ENCODE measurements at places on chromosomes 3 and 15.
A peak's percentile ranks its signal among the peaks of the same experiment; 100 is the strongest.

DNA sequence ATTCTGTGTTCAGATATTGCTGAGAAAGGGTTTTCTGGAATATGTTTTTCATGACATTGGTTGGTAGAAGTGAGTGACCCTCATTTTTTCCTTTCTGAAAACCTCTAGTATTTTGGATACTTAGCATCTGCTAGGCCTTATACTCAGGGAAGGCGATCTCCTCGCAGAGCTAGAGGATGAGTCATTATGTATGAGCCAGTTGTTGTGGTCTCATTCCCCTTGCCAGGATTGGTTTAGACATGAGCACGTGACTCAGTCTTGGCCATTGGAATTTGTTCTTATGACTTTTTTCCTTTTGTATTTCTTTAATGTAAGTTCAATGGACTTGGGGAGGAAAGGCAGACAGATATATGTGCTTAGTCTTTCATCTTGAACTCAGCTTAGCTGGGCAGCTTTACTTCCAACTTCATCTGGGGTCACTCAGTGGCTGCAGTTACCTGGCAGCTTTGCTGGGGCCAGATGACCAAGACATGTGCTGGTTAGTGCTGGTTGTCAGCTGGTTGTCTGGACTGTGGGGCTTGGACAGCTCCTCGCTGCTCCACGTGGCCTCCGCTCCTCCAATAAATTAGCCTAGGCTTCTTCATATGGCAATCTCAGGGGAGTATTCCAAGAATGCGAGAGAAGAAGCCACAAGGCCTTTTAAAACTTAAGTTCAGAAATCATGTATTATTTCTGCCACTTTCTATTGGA is 207.5 kb downstream of the IL20RB start:
- DNase-seq = peak; percentile 69

DNA sequence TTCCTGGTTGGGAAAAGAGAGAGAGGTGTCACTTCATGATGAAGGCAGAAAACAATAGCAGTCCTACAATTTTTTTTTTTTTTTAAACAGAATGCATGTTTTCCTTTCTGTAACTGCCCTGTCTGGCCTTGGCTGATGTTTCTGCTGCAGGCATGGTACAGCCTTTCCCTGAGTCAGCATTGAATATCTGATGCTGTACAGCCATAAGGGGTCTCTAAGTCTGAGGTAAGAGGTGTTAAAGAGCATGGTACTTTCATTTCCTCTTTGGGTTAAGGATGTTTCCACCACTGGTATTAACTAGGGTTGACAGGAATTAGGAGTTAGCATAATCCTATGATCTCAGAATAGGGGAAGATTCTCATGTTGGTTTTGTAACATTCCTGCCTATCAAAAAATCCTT is 147.4 kb downstream of the CHST2 start:
- DNase-seq = no peak

DNA sequence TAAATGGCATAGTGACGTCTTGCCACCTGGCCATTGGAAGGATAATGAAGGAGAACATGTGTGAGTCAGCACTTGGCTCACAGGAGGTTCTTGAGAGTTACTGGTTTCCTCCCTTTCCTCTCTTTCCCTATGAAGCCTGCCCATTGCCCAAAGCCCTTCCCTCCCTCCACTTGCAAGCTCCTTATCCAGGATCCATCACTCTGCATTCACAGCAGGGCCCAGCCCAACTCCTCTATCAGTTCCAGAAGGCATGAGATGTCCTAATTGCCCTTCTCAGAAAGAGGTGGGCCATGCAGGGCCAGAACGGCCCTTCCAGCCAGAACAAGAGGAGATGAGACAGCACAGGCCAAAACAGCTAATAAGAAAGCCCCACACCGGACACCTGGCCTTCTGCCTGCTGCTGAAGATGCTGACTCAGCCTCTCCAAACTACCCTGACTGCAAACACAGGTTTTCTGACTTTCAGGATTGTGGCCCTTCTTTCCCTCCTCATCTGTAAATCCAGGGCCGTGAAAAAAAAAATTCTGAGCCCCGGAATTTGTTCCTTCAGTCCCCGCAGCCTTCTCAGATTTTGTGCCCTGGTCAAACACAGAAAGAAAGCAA is 29.7 kb downstream of the HAPLN3 start:
- no peak for DNase-seq

- peak; percentile 23 for DNase-seq
Observed at GRCh38 chr15:39501366-39502081, 79.4 kb upstream of the THBS1 start.

GRCh38 chr3:100057716-100058575 is 56.4 kb downstream of the FILIP1L start:
- DNase-seq = peak; percentile 46

DNA sequence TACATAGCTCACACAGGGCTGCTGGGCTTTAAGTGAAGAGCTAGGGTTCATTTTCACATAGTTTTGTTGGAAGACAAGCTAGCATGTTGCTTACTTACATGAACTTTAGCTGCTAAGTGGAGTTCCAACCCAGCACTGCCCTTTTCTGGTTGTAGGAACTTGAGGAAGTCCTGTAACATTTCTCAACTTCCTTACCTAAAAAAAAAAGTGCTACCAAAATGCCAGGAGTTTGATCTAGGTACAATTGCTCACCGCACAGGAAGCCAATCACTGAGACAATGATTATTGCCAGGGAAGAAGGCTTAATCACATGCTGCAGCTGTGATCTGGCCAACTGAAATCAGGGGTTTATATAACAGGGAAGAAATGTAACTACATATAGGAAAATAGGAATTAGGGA is 52.8 kb downstream of the IL12A start:
- DNase-seq = no peak

- no peak for DNase-seq
Observed at GRCh38 chr3:56790016-56790821, 11.5 kb downstream of the ARHGEF3 start.

GRCh38 chr3:39208463-39209055 is 16.2 kb upstream of the XIRP1 start:
- peak; percentile 65 for DNase-seq

- no peak for DNase-seq
Observed at GRCh38 chr3:86942206-86942605, 48.7 kb downstream of the VGLL3 start.

DNA sequence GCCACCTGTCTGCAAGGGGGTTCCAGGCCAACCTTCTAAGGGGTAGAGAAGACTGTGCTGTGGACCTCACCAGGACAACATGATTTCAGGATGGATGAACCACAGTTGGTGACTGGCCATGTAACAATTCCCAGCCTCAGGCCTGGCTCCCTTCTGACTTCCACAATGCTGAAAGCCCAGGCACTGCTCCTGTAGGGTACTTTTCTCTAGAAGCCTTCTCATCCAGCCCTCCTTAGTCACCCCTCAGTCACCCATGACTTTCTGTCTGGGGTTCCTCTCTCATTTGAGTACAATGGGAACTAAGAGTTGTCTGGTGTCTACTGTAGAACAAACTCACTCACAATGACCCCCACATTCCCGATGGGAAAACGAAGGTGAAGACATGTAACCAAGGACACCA is 8.6 kb downstream of the ALS2CL start:
- peak; percentile 60 for DNase-seq

GRCh38 chr3:100546020-100546744 is 53.8 kb downstream of the TMEM45A start:
- DNase-seq = no peak

GRCh38 chr3:39499651-39500273 is 32.3 kb downstream of the MOBP start:
- DNase-seq = no peak

DNA sequence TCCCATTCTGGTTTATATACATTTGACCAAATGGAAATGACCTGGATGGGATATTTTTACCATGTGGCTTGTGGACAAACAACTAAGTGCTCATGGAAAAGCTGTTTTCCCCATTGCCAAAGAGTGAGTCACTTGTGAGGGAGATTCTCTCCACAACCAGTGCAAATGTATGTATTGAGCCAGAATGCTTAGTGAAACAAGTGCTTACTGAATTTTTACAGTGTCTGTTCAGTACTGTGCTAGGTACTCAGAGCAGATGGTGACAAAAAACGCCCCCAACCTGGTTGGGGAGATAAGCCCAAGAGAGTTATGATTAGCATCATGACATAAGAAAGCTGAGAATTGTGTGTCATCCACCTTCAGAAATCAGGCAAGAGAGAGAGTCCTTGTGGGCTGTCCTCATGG is 2.3 kb downstream of the CHP1 start:
- peak; percentile 74 for DNase-seq

DNA sequence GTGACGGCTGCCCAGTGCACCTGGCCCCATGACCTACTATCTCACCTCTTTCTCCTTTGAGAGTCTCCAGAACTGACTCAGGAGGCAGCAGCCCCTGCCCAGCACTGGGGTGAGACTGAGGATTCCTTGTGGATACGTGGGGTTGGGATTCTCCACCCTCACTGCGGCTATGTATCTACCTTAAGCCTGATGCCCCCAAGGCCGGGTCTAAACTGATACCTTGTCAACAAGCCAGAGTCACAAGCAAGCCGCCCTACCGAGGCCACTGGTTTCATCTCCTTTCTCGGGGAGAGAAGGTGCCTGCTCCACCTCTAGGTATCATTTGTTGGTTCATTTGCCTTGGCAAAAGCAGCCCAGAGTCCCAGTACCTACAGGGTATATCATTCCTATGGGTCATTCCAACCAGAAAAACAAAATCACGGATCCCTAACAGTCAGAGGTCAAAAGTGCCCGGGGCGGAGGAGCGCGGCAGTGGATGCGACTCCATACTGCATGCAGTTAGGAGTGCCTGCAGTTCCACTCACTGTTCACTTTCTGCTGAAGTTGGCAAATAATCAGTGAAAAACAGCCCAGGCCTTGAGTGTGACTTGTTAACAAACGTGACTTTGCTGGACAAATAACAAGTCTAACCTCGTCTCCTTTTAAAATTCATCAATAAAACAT is 47.5 kb downstream of the ABTB1 start:
- no peak for DNase-seq
